ENCODE measurements at places on chromosomes 2 and 18. TPM values are rescaled to one million over a fixed set of nuclear protein-coding genes. Genes with fewer than 3 reads are reported as not detected.

Gene PDCL3
- 16.7 TPM for total RNA-seq

Gene NPPC
- total RNA-seq = 0.76 TPM

Gene LOXHD1
- not detected for total RNA-seq

Gene ANO7
- 1.8 TPM for total RNA-seq

Gene SULT1C4
- 90.4 TPM for total RNA-seq

Gene SMC6
- total RNA-seq = 16.0 TPM

Gene CCDC85A
- 0.63 TPM for total RNA-seq

Gene TGOLN2
- 86.5 TPM for total RNA-seq

Gene CFAP65
- 0.13 TPM for total RNA-seq

Gene TOGARAM2
- not detected for total RNA-seq

Gene ABHD1
- total RNA-seq = 0.89 TPM

Gene B3GNT2
- total RNA-seq = 7.1 TPM

Gene TMEM198
- total RNA-seq = 5.1 TPM

Gene PUM2
- 38.4 TPM for total RNA-seq

Gene LAMA3
- total RNA-seq = 45.0 TPM

Gene ONECUT2
- total RNA-seq = under 0.01 TPM

Gene ADAM23
- total RNA-seq = 0.33 TPM

Gene PAX8
- 118 TPM for total RNA-seq

Gene CNNM4
- 8.8 TPM for total RNA-seq

Gene DYSF
- total RNA-seq = 37.0 TPM

Gene SLC9A4
- total RNA-seq = not detected

Gene INHBB
- under 0.01 TPM for total RNA-seq

Gene UGT1A10
- not detected for total RNA-seq

Gene BCL2
- 2.3 TPM for total RNA-seq

Gene SPDYA
- total RNA-seq = not detected

Gene ESPNL
- total RNA-seq = 2.2 TPM

Gene SIX3
- total RNA-seq = not detected

Gene HTR2B
- 2.0 TPM for total RNA-seq

Gene TBR1
- total RNA-seq = not detected

Gene EFHD1
- total RNA-seq = 3.7 TPM

Gene EVA1A
- total RNA-seq = 80.2 TPM

Gene LAMA1
- total RNA-seq = 17.5 TPM

Gene C2orf80
- total RNA-seq = not detected

Gene KIF1A
- total RNA-seq = 2.6 TPM

Gene ANKRD29
- 0.81 TPM for total RNA-seq

Gene SLC4A3
- 20.0 TPM for total RNA-seq

Gene THAP4
- total RNA-seq = 65.4 TPM

Gene NOL4
- not detected for total RNA-seq

Gene MC2R
- not detected for total RNA-seq

Gene FHOD3
- total RNA-seq = 28.7 TPM

Gene IL36G
- total RNA-seq = not detected

Gene FBXO15
- total RNA-seq = 0.98 TPM

Gene FIGN
- 3.1 TPM for total RNA-seq

Gene TTN
- under 0.01 TPM for total RNA-seq

Gene PARD6G
- 3.7 TPM for total RNA-seq

Gene SPEG
- 6.8 TPM for total RNA-seq

Gene CCDC178
- not detected for total RNA-seq

Gene MLPH
- 114 TPM for total RNA-seq

Gene FNDC4
- 35.9 TPM for total RNA-seq

Gene CRYGB
- total RNA-seq = not detected

Gene GCFC2
- 16.1 TPM for total RNA-seq

Gene ABCB11
- total RNA-seq = not detected

Gene EGR4
- total RNA-seq = not detected

Gene GPR39
- 4.7 TPM for total RNA-seq

Gene CFAP53
- 0.38 TPM for total RNA-seq
